Lung microvascular endothelial cell (primary cell): ENCODE measurements at places on chromosomes 7 and 10.

DNA sequence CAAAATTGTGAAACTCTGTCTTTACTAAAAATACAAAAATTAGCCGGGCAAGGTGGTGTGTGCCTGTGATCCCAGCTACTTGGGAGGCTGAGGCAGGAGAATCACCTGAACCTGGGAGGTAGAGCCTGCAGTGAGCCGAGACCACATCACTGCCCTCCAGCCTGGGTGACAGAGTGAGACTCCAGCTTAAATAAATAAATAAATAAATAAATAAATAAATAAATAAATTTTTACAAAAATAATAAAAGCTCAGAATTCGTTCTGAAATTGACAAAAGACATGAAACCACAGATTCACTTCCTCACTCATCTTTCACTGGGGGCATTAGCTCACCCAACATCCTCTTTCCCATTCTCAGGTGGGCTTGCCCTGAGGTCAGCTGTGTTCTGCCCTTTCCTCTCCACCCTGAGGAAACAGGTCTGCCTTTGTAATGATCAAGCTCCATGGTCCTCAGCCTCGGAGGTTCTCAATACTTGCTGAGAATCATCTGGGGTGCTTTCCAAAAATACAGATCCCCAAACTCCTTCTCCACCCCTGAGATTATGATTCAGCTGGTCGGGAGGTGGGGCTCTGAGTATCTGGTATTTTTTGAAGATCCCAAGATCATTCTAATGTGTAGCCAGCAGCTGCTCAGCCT, 29.2 kb upstream of the APBB1IP start:
- DNase-seq: no peak

GRCh38 chr7:92783260-92784201, 52.8 kb downstream of the CDK6 start:
- no peak for DNase-seq

DNA sequence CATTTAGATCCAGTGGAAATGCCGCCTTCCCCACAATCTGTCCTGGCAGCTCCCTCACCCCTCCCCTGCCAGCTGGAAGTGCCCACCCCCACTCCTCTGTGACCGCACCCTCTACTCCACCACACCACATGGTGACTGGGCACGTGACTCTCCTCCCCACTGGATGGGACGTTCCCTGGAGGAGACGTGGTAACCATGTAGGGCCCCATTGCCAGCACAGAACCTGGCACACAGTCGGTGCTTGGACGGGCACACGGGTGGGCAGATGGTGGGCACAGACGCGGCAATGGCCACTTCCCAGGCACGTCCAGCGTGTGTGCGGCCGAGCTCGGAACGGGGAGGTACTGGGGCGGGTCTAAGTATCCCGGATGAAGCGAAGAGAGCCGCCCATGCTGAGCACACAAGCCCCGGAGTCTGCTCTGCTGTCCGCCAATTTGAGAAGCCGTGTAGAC, 245.6 kb downstream of the MAD1L1 start:
- no peak for DNase-seq

- DNase-seq: no peak
Measured at GRCh38 chr7:37084303-37084702, 360.0 kb upstream of the AOAH start.

- DNase-seq: no peak
Measured at GRCh38 chr10:34319197-34319846, 495.8 kb downstream of the PARD3 start.
